NCI-H226 (cell line): ENCODE measurements at places on chromosomes 12 and 14.
A peak's percentile ranks its signal among the peaks of the same experiment; 100 is the strongest.

DNA sequence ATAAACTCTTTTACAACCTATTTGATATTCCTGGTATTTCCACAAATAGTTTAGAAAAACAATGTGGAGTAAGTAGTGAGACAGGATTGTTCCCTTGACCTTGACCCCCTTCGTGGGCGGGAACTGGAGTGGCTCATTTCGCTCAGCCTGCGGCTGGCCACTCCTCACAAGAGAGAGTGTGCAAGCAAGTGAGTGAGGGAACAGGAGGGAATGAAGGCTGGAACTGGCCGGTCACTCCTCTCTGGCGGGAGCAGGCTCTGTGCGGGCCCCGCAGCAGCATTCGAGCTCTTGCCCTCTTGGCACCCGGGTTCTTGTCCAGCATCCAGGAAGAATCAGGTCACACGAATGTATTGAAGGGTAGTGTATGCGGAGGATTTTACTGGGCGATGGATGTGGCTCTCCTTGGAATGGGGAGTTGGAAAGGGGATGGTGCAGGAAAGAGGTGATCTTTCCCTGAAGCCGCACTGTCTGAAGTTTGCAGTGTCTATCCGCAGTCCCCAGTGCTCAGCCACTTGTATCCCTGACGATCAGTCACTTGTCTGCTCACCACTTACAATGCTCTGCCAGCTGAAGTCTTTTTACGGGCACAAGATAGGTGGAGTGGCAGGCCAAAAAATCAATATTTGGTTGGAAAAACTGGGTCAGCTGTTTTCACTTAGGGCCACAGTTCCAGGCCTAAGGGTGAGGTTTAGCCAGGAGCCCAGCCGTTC, 28.0 kb upstream of the TXNRD1 start:
- no peak for DNase-seq

DNA sequence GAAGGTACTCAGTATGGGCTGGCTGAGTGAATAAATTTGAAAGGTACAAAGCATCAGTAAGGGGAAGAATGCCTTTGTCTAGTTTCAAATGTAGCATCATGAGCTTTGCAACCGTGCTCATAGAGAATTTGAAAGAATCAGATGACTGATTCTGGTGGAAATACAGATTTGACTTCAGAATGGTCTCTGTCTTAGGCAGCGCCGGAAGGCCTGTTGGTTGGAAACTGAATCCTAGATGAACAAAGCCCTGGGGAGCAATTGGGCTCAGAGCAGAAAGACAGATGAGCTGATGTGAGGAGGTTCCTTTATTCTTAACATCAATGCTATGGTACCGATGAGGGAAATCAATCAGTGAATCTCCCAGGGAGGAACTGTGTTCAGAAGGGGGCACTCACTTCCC, 137.3 kb downstream of the SNAPC1 start:
- no peak for DNase-seq

- no peak for DNase-seq
Observed at GRCh38 chr14:93333631-93334103, 831 bp upstream of the BTBD7 start.

- DNase-seq = no peak
Observed at GRCh38 chr14:29410581-29410980, 517.1 kb downstream of the PRKD1 start.

DNA sequence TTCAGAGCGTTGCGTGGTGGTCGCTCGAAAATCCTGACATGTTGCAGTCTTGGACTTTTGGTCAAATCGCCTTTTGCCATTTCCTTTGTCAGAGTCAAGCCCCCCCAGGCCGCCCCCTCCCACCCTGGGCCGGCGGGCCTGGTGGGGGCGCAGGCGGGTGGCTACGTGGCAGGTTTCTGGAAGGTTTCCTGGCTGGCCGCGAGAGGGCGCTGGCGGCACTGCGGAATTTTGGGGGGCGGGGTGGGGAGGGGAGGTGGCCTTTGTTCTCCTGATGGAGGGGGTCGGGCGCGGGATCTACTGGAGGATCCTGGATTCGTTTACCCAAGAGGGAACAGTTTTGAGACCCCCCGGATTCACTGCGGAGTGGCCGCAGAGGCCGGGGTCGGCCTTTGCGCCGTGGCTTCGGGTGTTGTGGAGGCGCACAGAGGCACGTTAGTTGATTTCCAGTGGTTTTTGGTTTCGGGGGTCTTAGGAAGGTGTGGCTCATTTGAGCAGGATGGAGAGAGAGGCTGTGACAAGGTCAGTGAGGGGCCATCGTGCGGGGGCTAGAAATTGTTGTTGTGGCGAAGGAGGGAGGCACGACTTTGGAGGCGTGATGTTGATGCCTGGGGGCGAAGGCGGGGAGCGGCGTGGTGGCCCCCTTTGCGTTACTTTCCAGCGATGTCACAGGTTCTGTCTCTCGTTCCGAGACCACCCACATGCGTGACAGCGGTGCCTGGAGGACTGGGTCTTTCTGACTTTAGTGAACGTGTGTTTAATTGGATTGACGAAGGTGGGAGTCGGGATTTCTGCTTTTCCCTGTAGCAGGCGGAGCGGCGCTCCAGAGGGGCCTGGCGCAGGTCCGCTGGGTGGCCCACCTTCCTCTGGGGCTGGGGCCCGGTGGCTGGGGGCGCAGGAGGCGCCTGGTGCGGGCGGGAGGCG, 1.4 kb downstream of the MEG3 start:
- DNase-seq = no peak

DNA sequence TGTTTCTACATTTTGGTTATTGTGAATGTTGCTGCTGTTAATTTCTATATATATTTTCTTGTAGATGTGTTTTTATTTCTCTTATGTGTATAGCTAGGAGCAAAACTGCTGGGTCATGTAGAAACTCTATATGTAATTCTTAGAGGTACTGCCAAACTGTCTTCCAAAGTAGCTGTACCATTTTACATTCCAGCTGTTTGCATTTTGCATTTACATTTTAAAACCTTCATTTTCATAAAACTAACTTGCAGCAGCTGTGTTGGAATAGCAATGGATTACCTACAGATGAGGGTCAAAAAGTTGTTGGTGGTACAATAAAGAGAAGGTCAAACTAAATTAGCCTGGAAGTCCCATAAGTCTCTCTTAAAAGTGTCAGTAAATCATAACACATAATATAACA, 1109.7 kb downstream of the FLRT2 start:
- DNase-seq = no peak

DNA sequence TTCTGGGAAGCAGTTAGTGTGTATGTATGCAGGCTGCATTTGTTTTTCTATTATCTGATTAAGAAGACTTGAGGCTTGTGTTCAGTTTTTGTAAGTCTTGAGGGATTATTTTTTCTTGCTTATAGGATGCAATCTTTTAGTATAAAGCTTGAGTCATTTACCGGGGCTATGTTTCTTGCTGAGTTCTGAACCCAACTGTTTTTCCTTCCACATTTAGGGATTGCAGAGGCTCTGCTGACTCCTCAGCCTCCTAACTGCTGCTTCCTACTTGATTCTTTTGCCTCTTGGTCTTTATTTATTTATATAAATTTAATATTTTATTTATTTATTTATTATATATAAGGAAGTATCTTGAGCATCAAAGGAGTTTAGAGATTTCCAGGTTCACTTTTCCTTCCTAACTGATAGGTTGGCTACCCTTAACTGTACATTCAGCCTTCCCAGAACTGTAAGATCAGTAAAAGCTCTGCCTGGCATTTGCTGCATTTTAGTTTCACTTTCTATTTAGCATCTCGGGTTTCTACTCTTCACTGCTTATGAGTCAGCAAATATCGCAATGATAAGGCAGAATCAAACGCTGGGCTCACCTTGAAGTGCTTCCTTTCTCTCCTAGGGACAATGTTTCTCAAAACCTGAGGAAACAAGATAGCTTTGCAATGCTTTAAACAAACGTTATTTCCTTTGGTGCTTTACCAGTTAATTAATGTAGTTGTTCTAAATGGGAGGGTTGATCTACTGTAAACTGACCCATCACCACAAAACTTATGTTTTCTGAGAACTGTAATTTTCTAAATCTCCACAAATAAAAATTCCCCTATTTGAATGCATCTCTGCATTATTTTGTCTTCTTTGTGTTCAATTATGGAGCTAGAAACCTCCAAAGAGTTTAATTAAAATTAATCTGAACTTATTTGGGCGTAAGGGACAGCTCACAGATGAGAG, 1183.7 kb upstream of the TMEM132C start:
- DNase-seq = peak; percentile 31

- DNase-seq = no peak
Observed at GRCh38 chr12:45988264-45988663, 2.1 kb downstream of the SCAF11 start.

GRCh38 chr12:2813214-2814185, 1.0 kb downstream of the ITFG2 start:
- DNase-seq = peak; percentile 48

DNA sequence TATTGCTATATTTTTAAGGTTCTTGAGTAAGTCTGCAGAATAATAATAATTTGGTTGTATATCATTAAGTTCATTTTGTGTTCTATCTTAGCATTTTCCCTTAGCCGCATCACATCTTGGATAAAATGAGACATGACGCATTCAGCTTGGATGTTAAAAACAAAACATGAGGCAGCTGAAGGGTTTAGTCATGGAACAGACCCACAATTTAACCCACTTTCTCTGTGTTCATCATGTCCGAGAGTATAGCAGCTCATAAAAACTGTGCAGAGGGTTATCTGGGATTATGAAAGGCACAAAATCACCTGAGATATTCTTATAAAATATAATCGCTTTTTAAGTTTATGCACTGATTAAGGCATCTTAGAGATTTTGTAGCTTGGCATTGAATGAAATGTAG, 219.3 kb downstream of the TRHDE start:
- DNase-seq = no peak

GRCh38 chr12:96177013-96177412, 17.2 kb upstream of the ELK3 start:
- DNase-seq = peak; percentile 48

- no peak for DNase-seq
Observed at GRCh38 chr12:2904260-2904659, 13.6 kb downstream of the TULP3 start.

- DNase-seq = peak; percentile 16
Observed at GRCh38 chr12:71558445-71558844, 105.2 kb downstream of the ZFC3H1 start.
